ENCODE measurements at places on chromosomes 3 and 15. TPM values are rescaled to one million over a fixed set of nuclear protein-coding genes. Genes with fewer than 3 reads are reported as not detected.

CPLX3 gene
- total RNA-seq = 4.1 TPM

CHRD gene
- 4.6 TPM for total RNA-seq

TBC1D23 gene
- 31.3 TPM for total RNA-seq

EPHB3 gene
- 1.6 TPM for total RNA-seq

MYZAP gene
- 930 TPM for total RNA-seq

TMEM212 gene
- not detected for total RNA-seq

DNA sequence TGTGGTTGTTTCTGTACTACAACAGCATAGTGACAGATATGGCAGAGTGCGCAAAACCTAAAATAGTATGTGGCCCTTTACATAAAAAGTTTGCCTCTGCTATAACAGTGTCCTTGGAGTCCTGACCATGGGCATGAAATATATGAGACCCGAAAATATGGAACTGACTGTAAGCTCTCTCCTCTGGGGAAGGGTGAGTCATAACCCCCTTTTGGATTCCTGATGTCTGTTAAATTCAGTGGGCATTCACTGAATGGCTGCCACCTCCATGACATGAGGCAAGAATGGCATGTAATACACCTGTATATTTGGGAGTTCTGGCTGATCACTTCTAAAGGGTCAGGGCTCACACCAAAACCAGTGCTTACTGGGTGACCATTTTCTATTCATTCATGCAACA is 6.1 kb downstream of the TBC1D2B start:
- no peak for DNase-seq

DNA sequence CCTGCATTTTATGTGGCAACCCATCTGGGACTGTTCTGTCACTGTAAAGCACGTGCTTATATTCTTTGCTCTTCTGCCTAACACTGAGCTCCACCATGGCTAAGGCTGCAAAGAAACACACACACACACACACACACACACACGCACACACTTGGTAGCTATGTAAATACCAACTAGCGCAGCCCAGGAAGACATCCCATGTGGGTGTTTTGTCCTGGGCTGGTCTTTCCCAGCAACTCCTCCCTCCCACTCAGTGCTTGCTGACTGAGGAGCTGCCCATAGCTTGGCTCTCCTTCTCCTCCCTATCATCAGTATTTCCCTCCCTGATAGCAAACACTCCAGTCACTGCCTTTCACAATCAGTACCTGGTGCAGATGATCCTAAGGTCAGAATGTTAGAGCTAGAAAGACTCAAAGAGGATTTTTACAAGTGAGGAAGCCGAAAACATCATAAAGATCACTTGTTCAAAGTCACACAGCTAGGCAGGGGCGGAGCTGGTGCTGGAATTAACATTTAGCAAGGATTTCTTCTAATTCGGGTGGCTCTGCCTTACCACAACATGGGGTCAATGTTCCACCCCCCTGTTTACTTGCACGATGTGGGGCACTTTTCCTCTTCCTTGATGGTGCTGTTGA is 377.1 kb upstream of the TBL1XR1 start:
- no peak for DNase-seq

DNA sequence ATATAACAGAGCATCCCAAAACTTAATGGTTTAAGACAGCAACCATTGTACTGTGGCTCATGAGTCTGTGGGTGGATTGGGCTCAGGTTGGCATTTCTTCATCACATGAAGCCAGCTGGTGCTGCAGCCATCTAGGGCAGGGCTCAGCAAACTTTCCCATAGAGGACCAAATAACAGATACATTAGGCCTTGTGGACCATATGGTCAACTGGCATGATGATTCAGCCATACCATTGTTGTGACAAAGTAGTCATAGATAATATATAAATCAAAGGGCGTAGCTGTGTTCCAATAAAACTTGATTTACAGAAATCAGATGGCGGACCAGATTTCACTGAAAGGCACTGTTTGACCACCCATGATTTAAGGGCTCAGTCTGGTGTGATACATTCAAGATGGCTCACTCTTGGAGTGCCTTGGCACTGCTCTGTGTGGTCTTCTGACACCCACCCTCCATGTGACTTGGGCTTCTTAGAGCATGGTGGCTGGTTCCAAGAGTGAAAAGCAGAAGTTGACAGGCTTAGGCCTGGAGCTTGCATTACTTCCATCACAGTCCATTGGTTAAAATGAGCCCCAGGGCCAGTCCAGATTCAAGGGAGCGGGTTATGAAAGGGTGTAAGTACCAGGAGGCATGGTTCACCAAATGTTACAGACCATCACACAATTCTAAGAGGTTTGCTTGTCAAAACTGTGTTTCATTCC is 40.8 kb upstream of the BHLHE40 start:
- DNase-seq = no peak

- DNase-seq = no peak
Observed at GRCh38 chr15:59369597-59369996, 3.1 kb downstream of the MYO1E start.

GRCh38 chr3:70990723-70991122 is 592.8 kb downstream of the FOXP1 start:
- DNase-seq = no peak

DNA sequence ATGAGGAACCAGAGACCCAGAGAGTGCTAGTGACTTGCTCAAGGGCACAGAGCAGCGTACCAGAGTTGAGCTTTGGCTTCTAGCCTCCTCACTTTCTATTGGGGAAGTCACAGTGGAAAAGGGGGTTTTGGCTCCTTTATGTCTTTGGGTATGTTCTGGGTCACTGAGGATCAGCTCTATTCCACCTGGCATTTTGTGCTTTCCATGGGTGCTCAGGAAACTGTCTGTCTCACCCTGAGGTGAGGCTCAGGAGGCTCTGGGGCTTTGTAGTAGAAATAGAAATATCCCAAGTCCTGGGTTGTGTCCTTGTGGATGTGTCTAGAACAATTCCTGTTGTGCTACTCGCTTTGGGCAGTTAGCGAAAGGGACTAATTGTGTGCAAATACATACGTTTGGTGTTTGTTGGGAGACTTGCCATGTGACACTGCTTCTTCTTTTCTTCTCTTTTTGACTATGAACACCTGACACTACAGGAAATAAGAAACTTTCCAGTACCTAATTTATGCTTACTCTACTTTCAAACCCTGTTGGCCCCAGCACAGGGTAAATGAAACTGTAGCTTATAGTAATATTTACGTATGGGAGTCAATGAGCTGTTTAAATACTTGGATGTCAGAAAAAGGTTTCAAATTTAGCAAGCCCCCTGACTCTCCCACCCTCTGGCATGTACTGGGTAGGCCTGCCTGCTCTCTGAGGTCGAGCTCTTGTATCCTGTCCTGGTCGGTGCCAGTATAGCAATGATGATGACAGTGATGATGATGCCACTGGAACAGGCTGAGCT is 35.6 kb downstream of the SMAD3 start:
- DNase-seq = no peak

DNA sequence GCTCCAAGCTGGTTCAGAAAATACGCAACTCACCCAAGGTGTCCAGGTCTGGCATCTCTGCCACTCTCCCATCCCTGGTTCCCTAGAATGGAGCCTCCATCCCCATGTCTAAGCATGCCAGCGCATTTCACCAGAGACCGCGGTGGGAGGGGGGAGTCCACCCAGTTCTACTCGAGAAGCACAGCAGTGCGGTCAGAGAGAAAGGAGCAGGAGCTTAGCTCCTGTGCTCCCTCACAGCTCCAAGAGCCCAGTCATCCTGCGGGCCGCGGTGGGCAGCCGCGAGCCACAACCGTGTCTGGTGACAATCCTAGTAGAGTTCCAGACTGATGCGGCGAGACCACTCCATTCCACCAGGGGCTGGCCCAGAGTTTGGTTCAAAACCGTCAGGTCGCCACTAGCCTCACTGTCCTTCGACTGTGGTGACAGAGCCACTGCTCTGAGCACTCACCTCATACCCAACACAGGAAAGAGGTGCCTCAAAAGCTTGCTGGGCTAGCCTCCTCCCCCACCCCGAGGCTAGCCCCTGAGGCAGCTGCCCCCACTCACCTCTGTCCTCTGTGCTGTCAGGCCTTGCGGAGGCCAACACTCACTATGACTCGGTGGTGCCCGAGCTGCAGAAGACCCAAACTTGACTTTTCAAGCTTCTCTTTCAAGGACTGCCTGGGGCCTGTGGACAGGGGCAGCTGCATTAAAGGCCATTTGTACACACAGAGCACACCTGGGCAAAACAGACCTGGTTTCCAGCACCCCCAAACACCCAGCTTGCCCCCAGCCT is 185.4 kb downstream of the XXYLT1 start:
- DNase-seq = peak; percentile 26

GRCh38 chr3:72050048-72050632 is 265.2 kb upstream of the PROK2 start:
- DNase-seq = no peak
